ENCODE measurements at places on chromosomes 5 and 9.

DNA sequence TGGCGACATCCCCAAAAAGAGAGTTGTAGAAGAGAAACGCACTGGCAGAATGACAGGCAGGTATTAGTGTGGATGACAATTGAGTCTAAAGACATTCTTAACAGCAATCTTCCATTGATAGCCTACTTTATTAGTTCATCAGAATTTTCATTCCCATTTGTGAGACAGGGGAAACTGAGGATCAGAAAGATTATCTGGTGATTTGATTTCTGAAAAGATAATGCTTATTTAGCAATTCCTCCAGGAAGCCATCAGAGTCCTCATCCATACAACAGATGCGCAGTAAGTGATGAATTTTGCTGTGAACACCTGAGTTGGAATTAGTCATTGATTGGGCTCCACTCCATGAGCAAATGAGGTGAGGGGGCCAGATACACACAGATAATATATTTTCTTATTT is 57.3 kb upstream of the ANKRD33B start:
- no peak for DNase-seq

- no peak for DNase-seq
Measured at GRCh38 chr5:179812135-179812825, 5.6 kb upstream of the MGAT4B start.

DNA sequence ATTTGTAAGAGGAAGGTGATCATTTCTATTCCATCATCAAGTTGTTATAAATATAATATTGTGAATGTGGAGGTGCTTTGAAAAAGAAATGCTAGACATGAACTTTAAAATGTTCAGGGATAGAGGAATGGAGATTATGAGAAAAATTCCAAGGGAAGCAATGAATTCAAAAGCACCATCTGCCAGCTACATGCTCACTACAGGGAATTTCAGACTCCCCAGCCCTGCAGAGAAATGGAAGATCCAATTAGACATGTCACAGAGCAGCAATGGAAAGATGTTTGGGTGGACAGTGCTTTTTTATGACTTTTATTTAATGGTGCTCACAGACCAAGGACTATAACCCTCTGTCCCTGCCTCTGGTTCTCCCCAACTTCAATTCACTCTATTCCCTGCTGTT is 209.7 kb downstream of the ESM1 start:
- DNase-seq, result no peak

DNA sequence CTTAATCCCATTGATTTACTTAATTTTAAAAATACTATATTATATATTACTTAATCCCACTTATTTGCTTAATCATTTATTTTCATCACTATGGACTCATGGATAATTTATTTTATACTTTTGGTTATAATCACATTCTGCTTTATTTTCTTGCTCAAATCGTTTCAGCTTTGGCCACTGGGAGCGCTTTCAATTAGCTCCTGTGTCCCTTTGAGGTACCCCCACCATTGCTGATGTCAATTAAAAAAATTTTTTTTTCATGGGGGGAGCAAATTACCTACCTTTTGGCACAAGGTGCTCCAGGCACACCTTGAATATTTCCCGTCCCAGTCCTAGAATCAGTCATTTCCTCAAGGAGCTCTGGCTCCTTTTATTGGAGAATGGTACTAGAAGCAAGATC is 1.4 kb upstream of the TRIO start:
- no peak for DNase-seq
